ENCODE measurements at places on chromosomes 7 and 10.

- no peak for DNase-seq
Measured at GRCh38 chr7:33893377-33893776, 12.0 kb upstream of the BMPER start.

- DNase-seq, result no peak
Measured at GRCh38 chr7:15667991-15668390, 18.5 kb downstream of the MEOX2 start.

DNA sequence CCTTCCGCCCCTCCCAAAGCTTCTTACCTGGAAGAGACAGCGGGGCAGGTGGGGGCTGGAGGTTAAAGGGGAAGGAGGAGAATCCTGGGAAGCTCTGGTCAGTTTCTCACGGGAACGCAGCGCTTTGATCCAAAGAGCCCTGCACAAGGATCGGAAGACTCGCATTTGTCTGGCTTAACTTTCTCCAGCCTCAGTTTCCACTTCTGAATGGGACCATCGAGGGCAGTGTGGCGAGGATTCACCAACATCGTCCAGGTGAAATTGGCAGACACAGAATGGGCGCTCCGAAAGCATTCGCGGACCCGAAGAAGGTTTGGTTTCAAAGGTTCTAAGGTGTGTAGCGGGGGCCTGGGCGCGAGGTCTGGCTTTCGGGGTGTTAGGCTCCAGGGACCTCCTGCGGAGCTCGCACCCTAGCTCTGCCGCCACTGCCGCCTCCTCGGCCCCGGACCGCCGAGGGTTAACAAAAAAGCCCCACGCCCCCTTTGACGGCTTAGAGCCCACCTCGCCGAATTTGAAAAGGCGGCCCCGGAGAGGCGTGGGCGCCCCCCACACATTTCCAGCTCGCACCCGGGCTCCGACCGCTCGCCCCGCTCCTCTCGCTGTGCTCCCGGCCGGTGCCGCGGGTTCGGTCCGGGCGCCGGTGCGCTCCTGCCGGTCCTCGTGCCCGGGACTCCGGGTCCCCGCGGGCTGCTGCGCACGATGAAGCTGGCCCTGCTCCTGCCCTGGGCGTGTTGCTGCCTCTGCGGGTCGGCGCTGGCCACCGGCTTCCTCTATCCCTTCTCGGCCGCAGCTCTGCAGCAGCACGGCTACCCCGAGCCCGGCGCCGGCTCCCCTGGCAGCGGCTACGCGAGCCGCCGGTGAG lies at the start of gene COL26A1:
COL26A1 (plus strand) TSS at position 542 of the 862 bp plus-strand sequence; CDS start at position 700, 158 bp downstream.
- no peak for DNase-seq

DNA sequence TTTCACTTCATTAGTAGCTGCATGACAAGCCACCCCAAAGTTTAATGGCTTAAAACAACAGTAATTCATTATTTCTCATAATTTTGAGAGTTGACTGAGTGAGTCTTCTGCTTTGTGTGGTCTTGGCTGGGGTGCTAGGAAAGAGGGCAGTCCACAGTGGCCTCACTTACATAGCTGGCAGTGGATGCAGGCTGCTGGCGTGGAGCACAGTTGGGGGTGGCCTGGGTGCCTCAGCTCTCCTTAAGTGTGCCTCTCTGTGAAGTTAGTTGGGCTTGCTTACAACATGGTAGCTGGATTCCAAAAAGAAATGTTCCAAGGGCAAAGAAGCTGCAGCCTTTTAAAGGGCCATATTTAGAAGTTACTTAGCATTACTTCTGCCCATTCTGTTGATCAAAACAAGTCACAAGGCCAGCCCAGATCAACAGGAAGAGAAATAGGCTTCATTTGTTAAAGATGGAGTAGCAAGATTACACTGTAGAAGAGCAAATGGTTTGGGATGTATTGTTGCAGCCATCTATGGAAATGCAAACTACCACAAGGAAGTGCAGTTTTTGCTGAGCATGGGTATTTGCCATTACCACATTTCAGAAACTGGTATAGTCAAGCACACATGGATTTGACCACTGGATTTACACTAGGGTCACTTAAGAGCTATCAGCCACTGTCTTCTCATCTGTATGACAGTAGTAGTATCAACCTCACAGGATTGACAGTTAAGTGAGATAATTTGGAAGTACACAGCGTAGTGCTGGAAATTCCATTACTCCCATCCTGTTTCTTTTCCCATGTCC lies 33.6 kb downstream of the ZEB1 start:
- no peak for DNase-seq

- peak; percentile 11 for DNase-seq
Measured at GRCh38 chr7:96479015-96479645, 157.2 kb upstream of the SLC25A13 start.

DNA sequence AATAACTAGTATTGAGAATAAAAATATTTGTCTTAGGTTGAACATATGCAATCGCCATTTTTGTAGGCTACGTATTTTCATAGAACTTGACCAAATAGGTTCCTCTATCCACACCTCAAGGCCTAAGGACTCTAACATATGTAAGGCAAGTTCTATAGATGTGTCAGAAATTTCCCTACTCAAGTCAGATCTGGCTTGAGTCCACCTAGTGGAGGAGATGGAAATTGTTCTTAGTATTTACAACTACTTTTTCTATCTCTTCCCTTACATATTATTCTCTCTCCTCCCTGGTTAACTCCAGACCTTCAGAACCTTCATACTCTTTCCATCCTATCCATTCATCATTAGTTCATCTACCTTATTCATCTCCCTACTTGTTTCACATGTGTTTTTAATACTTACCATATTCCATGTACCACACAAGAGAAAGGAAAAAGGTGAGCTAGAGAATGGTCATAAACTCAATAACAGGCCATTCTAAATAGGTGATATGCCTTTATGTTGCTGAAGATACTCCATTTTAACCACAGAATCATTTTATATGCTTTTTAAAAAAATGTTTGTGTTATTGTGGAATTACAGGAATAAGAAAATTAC lies 174.5 kb upstream of the HDAC9 start:
- peak; percentile 28 for DNase-seq

Data from CD4-positive, alpha-beta T cell treated with Interleukin-21 for 1 hour (primary cell).